ENCODE measurements at places on chromosomes 7 and 10. TPM values are rescaled to one million over a fixed set of nuclear protein-coding genes. Genes with fewer than 3 reads are reported as not detected.

Gene PDAP1
- 147 TPM for total RNA-seq

Gene ITIH5
- not detected for total RNA-seq

Gene DENND2A
- 1.4 TPM for total RNA-seq

Gene GLRX3
- 188 TPM for total RNA-seq

Gene RBP3
- not detected for total RNA-seq

Gene SVIL
- total RNA-seq = 72.8 TPM

Gene FAM13C
- not detected for total RNA-seq

Gene MYL7
- not detected for total RNA-seq

Gene CCDC172
- total RNA-seq = not detected

Gene UPK3B
- 9.8 TPM for total RNA-seq

Gene TMEM213
- total RNA-seq = not detected

Gene ASZ1
- not detected for total RNA-seq

Gene IGF2BP3
- total RNA-seq = 80.2 TPM

Gene CPN1
- not detected for total RNA-seq

Gene WIPF3
- 2.0 TPM for total RNA-seq

Gene BLNK
- total RNA-seq = 0.10 TPM

Gene SPOCK2
- total RNA-seq = 4.8 TPM

Gene CELF2
- 0.44 TPM for total RNA-seq

Gene SPDYE1
- not detected for total RNA-seq

Gene AKR1D1
- total RNA-seq = not detected

Gene FOXK1
- total RNA-seq = 72.7 TPM

Gene MAD1L1
- total RNA-seq = 70.8 TPM

Gene EVX1
- 0.10 TPM for total RNA-seq

Gene TIMM23
- total RNA-seq = 103 TPM

Gene TLX1
- 0.13 TPM for total RNA-seq

Gene MSS51
- 2.3 TPM for total RNA-seq

Gene PAOX
- total RNA-seq = 9.3 TPM
